ENCODE measurements at places on chromosomes 16 and 17.

DNA sequence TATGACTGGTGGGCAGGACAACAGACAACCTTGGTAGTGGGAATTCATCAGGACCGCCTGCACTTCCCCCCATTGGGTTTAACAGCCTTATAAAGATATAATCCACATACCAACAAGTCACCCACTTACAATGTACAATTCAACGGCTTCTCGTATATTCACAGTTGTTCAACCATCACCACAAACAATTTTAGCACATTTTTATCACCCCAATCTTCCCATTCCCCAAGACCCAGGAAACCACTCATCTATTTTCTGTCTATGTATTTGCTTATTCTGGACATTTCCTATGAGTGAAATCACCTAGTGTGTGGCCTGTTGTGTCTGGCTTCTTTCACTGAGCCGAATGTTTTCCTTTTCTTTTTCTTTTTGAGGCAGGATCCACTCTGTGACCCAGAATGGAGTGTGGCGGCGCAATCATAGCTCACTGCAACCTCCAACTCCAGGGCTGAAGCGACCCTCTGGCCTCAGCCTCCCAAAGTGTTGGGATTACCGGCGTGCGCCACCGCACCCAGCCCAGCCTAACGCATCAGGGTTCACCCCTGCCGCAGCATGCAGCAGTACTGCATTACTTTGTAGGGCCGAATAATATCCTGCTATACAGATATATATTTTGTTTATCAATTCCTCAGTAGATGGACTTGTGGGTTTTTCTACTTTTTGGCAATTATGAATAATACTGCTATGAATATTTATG is 10.9 kb downstream of the ANKS3 start:
- no peak for DNase-seq

DNA sequence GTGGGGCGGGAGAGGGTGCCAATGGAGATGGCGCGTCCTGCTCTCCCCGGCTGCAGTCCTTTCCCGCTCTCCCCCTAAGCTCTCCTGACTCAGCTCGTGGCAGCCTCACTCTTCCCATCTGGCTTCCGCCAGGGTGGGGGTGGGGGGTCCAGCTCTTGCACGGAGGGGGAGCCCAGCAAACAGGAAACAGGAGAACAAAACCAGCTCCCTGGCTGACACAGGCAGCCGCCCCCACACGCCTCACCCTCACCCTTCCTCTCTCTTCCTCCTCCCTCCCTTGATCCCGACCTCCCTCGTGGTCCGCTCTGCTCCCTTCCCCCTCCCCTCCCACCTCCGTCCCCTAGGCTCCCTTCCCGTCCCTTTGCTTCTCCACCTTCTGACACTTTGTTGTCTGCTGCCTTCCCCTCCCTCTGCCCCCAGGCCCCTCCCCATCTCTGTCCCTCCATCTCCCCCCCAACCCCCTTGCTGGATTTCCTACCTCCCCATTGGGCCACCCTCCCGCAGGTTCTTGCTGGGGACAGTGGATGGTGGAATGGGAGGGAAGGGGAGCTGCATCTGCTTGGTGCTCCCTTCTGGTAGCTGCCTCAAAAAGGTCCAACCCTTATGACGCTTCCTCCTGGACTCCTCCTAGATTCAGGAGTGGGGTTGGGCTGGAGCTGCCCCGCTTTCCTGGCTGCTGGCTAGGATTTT is 23.7 kb downstream of the ARHGAP23 start:
- no peak for DNase-seq

- DNase-seq: no peak
Observed at GRCh38 chr16:60686824-60687223, 1349.4 kb downstream of the CDH8 start.

DNA sequence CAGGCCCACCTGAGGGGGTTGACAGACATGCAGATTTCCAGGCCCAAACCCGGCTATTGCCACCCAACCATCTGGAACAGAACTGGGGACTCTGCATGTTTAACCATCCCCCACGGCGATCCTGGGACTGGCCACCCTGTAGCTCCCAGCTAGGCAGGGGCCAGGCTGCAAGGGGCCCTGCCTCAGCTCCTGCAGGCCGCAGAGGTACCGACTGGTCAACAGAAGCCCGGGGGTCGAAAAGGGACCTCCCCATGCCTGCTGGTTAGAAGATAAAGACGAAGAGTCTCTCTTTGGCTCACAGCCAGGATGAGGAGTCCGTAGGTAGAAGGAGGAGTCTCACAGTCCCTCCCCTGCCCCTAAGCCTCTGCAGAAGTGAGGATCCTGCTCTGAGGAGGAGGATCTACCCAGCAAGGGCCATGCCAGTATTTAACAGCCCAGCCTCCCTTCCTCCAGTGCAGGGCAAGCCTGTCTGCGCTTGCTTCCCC is 223.4 kb upstream of the TNRC6C start:
- no peak for DNase-seq

DNA sequence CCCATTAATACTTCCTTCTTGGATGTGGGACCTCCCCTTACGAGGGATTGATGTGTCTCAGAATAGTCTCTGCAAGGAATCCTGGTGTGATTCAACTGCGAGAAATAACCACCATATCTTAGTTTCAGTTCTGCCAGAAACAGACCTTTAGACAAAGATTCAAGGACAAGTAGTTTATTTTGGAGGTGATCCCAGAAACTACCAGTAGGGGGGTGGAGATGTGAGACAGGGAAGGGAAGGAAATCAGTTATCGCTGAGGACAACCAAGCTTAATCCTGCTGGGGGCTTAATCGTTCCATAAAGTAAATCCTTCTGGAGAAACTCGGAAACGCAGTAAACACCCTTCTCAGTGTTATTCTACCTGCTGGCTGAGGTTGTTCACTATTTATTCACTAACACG is 5.0 kb upstream of the SDR42E1 start:
- DNase-seq: no peak

DNA sequence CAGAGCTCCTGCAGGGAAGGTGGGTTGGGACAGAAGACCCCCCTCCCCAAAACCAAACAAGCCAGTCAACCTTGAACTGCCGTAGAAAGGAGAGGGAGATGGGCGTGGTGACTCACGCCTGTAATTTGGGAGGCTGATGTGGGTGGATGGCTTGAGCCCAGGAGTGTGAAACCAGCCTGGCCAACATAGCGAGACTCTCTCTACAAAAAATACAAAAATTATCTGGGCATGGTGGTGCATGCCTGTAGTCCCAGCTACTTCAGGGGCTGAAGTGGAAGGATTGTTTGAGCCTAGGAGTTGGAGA is 42.1 kb downstream of the NT5M start:
- no peak for DNase-seq

DNA sequence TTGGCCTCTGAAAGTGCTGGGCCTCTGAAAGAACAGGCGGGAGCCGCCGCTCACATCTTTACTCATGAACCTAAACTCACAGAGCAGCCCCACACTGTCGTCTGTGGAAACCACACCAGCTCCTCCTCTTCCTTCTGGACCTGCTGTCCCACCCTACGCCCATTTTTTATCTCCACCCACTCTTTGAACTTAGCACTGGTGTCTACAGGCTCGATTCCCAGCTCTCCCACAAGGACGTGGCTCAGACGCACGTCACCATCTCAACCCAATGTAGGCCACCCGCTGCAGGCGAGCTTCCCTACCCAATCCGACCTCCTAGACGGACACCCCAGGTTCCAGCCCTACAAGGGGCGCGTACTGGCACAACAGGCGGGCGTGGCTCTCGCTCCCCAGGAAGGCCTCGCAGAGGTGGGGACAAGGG is 62.2 kb downstream of the NXN start:
- DNase-seq: no peak

DNA sequence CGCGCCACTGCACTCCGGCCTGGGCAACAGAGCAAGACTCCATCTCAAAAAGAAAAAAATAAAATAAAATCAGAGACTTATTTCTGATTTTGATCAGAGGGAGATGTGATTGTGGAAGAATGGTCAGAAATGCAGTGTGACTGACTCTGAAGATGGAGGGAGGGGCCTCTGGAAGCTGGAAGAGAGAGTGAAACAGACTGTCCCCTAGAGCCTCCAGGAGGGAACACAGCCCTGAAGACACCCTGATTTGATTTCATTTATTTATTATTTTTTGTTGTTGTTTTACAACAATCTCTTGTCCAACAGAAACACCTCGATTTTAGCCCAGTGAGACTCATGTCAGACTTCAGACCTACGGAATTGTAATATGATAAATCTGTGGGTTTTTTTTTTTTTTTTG is 26.1 kb downstream of the BCL7C start:
- no peak for DNase-seq

DNA sequence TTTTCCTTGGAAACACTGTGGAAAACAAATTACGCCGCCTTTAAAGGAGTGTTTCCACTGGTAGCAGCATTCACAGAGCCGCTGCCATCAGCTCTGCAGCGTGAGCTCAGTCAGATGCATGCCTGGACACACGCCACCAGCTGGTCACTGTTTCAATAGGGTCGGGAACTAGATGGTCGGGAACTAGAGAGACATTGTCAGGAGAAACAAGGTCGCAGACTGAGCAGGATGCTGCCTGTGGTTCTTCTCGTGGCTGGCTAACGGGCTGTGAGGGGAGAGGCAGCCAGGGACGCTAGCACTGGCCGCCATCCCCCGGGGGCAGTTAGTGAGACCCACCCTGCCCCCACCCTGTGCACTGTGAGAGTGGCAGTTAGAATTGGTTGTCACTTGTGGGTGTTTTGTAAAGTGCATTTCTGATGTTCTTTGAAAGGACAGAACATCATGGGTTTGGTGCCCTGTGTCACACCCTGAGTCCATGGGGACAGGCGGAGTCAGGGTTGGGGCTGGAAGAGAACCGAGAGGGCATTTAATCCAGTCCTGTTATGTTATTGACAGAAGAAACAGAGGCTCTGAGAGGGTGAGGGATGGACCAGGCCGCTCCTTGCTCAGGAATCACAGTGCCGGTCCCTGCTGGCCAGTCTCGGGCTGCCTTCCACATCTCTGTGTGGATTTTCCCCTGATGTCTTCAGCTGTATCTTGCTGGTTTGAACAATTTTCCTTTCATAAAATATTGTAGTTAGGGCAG is 86.3 kb downstream of the SPECC1 start:
- no peak for DNase-seq

DNA sequence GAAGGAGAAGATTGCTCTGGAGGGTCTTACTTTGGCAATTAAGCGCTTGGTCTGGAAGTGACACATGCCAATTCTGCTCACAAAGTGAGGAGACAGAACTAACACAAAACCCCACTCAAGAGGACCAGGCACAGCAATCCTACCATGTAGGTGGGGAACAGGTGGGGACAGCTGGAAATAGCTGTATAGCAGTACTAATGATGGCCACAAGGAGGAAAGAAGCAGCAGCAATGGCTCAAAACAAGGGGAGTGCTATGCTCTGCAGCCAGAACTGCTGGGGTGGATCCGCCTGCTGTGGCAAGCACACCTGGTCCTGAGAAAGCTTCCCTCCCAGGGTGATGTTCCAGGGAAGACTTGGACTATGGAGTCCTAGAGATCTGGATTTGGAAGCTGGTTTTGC is 17.0 kb upstream of the TMEM132E start:
- DNase-seq: no peak

Data from activated CD8-positive, alpha-beta memory T cell treated with anti-CD3 and anti-CD28 coated beads, Interleukin-2, amount 50 U/mL, for 4 hours (primary cell).